ENCODE measurements at places on chromosomes 13 and 19.

DNA sequence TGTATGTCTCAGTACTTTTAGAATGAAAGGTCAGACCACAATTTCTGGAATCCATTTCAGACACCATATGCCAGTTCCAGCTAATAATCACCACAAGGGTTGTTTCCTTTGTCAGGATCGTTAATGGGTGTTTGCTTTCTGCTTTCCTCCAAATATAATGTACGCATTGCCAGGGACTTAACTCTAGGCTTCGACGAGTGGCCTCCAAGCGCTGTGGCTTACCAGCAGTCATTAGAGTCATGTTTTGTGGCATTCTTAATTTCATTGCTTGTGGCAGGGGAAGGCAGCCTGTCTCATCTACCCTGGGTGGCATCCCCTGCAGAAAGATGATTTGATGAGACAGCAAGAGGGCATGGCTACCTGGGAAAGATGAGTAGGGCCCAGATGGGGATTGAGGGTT lies 22.5 kb downstream of the SAFB start:
- peak; percentile 86 for DNase-seq

GRCh38 chr13:79880818-79881217 lies 399.9 kb downstream of the NDFIP2 start:
- DNase-seq: no peak

DNA sequence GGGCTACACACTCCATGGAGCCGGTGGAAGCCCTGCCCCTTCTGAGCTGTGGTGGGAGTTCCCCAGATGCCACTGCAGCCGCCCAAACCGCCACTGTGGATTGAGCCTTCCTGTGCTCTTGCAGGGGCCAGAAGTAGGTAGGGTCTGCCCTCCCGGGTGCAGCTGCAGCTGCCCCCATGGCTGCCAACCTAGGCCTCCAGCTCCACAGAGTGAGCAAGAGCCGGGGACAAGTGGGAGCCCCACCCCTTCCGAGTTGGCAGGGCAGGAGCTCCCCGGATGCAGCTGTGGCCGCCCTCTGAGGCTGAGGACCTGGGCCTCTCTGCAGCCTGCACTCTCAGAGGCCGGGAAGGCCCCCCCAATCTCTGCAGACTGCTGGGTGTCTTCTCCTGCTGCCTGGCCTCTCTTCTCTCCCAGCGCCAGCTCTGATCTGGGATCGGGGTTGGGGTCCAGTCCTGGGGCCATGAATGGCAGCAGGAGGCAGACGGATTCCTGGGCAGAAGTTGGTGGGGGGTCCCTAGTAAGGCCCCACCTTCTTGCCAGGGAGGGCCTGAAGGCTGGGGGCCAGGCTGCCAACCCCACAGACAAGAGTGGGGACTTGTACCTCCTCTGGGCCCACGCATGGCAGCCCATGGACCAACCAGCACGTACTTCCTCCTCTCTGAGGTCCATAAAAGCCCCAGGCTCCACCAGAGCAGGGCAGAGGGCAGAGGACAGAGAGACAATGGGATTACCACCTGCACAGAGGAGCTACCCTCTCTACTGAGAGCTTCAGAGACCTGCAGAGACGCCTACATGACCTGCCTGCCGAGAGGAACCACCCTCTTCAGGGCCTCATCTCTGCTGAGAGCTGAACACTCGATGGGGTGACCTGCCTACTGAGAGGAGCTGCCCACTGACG lies 28.9 kb downstream of the AP2S1 start:
- DNase-seq: no peak

DNA sequence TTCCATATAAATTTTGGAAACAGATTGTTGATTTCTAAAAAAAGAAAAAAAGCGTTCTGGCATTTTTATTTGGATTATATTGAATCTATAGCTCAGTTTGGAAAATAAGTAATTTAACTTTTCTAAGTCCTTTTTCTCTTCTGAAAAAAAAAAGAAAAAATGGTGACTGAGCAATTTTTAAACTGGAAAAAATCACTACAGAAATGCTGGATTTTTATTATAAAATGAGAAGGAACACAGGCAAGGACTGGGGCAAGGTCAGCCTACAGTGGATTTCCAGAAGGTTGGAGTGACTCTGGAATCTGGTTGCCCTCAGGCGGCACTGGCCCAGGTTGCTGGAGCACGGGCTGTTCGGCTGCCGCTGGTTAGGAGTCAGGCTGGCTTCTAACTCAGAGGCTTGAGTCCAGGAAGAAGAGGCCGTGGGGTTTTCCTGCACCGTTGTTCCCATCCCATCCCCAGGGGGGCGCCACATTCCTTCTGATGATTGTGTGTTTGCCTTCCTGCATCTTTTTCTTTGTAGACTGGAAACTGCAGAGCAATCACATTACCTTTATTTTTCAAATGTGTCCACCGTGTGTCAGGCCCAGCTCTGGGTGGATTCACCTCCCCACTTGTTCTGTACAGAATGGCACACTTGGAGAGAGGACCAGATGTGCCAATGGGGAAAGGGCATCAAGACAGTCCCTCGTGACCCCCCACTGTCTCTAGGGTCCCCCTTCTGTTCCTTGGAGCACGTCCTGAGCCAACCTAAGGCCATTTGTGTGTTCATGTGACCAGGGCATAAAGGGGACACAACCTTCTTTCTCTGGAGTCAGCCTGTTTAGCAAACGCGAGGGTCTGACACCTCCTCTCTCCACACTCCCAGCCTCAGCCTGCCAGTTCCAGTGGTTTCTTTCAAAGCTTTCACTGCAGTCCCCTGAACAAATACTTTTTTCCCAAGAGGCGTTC lies 44.5 kb upstream of the GTF3A start:
- peak; percentile 43 for DNase-seq

DNA sequence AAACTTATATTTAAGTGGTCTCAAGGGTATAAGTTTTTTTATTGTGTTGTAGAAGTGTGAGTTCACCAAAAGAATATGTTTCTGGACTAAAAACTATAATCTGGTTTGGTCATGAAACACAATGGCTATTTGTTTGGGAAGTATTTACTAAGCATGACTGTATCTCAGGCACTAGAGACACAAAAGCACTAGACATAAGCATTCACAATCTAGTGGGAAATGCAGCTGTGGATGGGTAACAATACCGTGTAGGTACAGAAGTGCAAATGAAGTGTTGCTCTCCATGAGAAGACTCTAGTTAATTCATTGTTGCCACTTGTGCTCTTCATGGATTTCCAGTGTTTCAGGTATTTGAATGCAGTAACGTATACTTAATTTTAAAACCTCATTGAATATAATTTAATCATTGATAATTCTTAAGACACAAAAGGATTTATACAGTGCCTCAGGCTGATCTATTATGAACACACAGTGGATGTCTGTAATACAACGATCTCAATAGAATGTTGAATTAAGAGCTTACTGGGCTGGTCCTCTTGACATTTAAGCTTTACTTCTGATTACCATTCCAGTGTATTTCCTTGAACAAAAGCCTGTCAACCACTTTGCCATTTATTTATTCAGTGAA lies 50.9 kb downstream of the TPT1 start:
- DNase-seq: peak; percentile 5

GRCh38 chr13:90302107-90302506 lies 1045.4 kb upstream of the MIR17HG start:
- DNase-seq: no peak

DNA sequence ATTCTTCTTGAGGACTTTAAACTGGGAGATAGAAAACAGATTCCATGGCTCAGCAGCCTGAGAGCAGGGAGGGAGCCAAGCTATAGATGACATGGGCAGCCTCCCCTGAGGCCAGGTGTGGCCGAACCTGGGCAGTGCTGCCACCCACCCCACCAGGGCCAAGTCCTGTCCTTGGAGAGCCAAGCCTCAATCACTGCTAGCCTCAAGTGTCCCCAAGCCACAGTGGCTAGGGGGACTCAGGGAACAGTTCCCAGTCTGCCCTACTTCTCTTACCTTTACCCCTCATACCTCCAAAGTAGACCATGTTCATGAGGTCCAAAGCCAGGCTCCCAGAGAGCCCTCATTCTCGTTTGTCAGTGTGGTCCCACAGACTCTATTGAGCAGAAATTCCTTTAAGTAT lies 8.1 kb downstream of the N4BP2L1 start:
- no peak for DNase-seq

- DNase-seq: no peak
Observed at GRCh38 chr19:55471266-55471665, 5.2 kb upstream of the ZNF628 start.

DNA sequence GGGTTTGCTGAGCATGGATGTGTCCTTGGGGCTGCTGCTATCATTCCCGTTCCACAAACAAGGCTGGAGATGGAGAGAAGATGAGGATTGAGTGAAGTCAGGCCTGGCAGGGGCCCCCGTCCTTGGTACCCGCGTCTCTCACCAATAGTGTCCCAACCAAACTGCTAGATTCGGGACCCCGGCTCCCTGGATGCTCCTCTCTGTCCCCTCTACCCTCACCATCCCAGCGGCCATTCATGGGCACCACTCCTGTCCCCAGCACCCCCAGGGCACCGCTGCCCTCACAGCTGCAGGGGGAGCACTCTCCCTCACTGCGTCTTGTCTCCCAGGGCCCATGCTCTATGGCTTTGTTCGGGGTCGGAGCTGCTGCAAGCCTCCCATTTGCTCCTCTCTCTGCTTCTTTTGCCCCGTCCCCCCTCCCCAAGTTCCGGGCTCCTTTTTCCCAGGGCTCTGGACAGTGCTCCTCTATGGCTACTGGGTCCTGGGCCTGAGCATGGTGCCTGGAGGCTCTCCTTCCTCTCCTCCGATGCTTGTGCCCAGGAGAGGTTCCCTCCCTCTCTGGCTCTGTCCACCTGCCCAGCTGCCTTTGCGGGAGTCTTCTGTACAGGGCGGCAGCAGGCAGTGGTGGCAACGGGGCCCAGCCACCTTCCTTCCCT lies 219.5 kb downstream of the TEX29 start:
- DNase-seq: no peak

DNA sequence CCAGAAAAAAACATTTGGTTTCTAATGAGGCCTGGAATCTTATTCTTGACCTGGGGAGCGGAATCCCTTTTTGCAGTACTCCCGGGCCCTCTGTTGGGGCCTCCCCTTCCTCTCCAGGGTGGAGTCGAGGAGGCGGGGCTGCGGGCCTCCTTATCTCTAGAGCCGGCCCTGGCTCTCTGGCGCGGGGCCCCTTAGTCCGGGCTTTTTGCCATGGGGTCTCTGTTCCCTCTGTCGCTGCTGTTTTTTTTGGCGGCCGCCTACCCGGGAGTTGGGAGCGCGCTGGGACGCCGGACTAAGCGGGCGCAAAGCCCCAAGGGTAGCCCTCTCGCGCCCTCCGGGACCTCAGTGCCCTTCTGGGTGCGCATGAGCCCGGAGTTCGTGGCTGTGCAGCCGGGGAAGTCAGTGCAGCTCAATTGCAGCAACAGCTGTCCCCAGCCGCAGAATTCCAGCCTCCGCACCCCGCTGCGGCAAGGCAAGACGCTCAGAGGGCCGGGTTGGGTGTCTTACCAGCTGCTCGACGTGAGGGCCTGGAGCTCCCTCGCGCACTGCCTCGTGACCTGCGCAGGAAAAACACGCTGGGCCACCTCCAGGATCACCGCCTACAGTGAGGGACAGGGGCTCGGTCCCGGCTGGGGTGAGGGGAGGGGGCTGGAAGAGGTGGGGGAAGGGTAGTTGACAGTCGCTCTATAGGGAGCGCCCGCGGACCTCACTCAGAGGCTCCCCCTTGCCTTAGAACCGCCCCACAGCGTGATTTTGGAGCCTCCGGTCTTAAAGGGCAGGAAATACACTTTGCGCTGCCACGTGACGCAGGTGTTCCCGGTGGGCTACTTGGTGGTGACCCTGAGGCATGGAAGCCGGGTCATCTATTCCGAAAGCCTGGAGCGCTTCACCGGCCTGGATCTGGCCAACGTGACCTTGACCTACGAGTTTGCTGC lies at the start of gene ICAM4:
TSS of gene ICAM4 (plus strand) at position 153 of the 935 bp plus-strand sequence. CDS start at position 211, 58 bp downstream.
- DNase-seq: no peak

GRCh38 chr13:50691176-50691680 lies 152.3 kb downstream of the DLEU7 start:
- peak; percentile 9 for DNase-seq

DNA sequence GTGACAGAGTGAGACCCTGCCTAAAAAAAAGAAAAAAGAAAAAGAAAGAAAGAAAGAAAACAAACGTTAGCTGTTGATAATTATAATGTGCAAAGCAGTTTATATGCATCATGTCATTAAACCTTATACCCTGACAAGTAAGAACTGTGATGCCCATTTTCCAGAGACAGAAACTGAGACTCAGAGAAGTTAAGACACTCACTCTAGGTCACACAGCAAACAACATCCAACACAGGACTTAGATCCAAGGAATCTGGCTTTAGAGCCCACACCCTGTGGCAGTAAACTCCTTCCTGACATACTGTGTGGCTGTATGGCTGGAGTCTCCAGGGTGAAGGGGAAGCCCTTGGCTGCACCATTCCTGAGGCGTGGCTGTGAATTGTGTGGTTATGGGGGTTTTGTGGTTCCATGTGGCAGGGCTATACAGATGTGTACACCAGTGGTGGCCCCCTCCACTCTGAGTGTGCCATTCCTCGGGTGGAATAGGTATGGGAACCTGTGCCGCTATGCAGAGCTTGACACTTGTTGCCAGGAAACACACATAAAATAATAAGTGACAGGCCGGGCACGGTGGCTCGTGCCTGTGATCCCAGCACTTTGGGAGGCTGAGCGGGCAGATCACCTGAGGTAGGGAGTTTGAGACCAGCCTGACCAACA lies 15.6 kb downstream of the AXL start:
- DNase-seq: no peak

GRCh38 chr19:14089662-14090508 lies 666 bp downstream of the SAMD1 start:
- DNase-seq: peak; percentile 74

- DNase-seq: no peak
Observed at GRCh38 chr13:107275312-107275711, 707.4 kb upstream of the ARGLU1 start.

DNA sequence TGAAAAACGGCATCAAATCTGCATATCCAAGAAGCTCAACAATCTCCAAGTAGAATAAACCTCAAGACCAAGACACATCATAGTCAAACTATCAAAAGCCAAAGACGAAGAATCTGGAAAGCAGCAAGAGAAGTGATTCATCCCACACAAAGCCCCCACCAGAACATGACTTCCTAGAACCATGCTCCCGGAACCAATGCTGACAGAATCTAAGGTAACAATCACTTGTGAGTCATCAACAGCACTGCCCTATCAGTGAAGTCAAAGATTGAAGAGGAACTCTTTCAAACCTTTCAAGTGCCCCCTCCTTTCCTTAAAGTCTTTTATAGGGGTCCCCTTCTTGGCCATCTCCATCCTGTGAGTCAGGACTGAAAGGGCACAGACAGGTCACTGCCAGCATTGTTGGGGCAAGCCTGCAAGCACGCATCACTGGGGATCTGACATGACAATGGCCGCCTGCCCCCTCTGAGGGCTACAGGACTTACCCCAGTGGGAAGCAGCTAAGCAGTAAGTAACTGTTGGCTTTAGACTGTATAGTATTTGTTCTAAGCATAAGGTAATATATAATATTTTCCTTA lies at the start of gene CCDC70:
TSS of gene CCDC70 (plus strand) at position 247 of the 578 bp plus-strand sequence. CDS start 3,443 bp downstream, outside the sequence.
- no peak for DNase-seq

GRCh38 chr13:35643625-35644024 lies 167.1 kb upstream of the MAB21L1 start:
- no peak for DNase-seq

DNA sequence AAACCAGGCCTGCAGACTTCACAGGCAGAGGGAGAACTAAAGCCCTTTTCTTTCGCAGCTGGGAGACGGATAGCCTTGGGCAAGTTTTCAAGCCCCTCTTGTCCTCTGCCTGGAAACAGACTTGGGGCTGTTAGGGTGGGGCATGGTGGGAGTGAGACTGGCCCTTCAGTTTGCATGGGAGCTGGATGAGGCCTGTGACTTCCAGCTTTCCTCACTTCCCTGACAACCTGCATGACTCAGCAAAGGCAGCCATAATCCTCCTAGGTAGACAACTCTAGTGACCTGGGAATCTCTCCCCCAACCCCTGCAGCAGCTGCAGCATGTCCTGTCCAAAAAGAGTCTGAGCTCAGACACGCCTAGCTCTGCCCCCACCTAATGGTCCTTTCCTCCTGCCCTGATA lies 93.0 kb downstream of the POSTN start:
- no peak for DNase-seq

Measured in NCI-H1417 (cell line).